CD4-positive, alpha-beta memory T cell (primary cell): ENCODE measurements at places on chromosomes 2 and 18.
A peak's percentile ranks its signal among the peaks of the same experiment; 100 is the strongest.

GRCh38 chr2:144324446-144325045, 195.4 kb downstream of the ZEB2 start:
- DNase-seq, result peak; percentile 24

DNA sequence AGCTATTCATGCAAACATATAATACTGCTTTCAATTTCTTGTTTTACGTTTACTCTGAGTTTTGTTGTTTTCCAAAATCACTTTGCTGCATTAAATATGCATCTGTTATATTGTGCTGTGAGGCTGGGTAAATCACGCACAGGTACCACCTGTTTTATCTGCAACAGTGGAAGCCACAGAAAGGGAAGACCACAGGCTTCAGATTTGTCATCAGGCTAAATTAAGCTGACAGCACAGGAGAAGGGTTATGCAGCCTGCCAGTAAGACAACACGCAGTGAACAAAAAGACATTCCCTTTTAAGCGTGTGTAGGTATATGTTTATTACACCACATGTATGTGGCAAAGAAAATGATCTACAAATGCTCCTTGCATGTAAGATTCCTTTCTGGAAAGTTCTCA, 38.2 kb downstream of the ZNF516 start:
- no peak for DNase-seq

DNA sequence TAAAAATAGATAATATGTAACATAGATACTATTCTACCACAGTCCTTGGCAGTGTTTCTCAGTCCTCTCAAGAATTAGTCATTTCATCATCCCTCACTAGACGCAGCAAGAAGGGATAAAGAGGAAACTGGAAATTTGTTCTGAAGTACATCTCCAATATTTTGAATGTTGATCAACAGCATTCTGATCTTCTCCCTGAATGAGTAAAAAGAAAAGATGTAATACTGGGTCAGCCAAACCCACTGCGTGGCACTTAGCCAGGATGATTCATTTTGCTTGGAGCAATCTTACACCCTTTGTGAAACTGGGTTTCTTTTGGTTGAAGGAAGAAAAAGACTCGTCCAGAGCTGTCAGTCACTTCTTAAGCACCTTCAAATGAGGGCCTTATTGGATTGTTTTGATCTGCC, 54.1 kb downstream of the TAF1B start:
- DNase-seq, result no peak

- DNase-seq, result no peak
Measured at GRCh38 chr2:128304715-128305554, 13.7 kb downstream of the HS6ST1 start.

DNA sequence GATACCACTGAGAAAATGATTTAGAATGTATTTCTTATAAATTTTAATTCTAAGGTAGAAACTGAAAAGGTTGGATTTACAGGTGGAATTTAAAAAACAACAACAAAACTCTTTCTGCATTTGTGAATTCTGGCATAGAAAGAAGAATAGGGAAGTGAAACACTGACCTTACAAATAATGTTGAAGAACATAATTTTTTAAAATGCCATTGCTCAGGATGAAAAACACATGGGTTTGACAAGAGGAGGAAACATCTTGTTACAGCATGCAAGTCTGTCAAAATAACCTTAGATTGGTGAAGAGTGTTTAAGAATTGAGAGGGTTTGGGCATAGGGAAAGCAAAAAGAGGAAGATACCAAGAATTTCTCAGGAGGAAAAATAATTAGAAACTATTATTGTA, 184.3 kb downstream of the UBE2E3 start:
- no peak for DNase-seq
